ENCODE measurements at places on chromosomes 6 and 20.

DNA sequence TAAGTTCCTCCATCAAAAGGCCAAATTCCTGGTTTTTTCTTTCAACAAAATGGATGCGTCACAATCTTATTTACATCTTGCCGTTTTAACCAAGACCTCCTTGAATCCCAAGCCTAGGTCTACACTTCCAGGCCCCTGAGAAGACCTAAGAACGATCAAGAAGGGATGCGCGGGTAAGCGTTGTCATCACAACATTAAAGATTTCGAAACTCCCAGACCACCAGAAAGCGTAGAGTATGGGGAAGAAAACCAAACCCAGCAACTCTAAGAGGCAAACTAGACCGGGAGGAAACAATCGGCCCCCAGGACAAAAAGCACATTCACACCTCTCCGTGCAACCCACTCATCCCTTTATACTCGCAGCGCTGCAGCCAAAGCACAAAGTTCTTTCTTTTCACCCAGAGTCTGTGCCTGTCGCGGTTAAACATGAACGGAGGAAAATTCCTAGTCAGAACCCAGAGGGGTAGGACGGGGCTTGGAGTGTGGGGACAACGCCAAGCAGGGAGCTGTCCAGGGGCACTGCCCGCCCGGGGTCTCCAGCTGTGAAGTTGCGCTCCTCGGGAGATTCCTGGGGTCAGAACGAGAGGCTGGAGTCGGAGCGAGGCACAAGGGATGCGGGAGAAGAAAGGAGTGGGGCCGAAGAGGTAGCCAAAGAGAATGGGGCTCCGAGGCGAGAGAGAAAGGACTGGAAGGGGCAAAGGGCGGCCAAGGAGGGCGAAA lies 725 bp downstream of the OSER1 start:
- no peak for DNase-seq

GRCh38 chr6:166344240-166344639 lies 1.9 kb upstream of the SFT2D1 start:
- DNase-seq = no peak

GRCh38 chr6:80454197-80454596 lies 347.7 kb downstream of the BCKDHB start:
- no peak for DNase-seq

DNA sequence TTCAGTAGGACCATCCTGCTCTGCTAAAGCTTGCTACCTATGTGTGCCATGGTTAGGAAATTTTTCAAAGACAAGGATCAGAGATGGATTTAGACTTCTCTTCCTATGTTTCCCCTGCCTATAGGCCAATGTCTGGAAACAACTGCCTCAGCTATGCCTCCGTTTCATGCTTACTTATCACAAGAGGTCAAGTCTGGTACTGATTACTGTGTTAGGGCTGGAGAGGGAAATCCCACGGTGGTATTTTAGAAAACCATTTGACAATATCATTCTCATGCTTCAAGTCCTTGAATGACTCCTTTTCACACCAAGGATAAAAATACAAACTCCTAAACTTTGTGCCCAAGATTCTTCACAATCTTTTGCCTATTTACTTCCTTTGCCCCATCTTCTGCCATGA lies 484.3 kb downstream of the DHX35 start:
- no peak for DNase-seq

GRCh38 chr6:108557494-108558371 lies 3.0 kb upstream of the FOXO3 start:
- DNase-seq = no peak

DNA sequence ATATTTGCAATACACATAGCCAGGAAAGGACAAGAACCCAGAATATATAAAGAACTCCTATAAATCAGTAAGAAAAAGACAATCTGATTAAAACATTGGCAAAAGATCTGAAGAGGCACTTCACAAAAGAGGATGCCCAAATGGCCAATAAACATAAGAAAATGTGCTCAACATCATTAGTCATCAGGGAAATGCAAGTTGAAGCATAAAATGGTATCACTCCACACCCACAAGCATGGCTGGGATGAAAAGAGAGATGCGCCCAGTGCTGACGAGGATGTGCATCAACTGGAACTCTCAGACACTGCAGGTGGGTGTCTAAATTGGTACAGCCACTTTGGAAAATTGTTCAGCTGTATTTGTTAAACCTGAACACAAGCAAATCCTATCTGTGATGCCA lies 42.4 kb upstream of the MLN start:
- no peak for DNase-seq

DNA sequence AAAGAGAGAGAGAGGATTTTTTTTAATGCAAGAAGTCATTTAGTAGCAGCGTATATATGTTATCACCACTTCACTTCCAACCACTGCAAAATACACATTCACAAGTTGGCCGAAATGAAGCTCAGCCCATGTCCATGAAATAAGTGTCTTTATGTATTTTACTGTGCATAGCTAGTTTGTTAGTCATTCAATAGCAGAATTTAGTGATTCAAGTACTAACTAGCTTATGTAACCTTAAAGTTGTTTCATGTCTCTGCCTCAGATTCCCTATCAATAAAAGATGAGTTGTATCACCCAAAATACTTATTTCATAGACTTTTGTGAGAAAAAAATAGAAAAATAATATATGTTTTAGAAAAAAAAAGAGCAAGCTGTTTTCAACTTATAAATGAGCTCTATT lies 153.7 kb upstream of the PRDM1 start:
- no peak for DNase-seq

DNA sequence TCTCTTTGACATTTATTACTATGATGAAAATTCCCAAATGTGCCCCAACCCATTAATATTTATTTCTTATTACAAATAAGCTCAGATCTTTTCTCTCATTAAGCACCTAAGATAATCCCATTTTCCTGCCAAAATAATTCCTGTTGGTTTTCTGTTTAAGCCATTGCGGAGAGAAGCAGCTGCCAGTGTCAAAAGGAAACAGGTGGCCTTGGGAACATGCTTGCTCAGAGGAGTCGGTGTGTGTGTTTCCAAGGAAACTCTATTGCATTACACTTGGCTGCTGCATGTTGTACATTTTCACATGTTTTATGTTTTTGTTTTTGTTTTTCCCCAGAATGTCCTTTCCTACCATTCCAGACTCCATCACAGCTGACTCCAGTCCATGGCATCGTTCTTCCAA lies 56.4 kb downstream of the CD24 start:
- no peak for DNase-seq

DNA sequence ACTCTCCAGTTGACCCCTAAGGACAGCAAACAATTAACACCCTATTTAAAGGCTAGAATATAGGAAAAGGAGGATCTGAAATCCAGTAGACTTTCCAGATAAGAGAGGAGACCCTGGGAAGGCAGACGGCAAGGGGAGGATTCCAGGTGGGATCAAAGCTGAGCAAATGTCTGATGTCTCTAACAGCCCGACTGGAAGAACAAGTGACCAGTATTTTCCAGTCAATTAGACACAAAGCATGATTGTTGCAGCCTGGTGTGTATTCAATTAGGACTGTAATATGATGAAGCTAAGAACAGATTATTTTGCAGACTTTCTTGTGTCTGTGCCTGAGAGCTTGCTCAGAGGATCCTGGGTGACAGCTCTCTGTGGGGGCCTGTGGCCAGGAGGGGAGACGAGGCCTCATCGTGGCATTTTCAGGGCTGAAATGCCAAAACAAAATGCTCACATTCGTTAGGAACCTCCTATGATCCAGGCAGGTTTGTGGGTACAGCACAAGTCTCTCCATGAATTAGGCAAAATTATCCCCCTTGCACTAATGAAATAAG lies 471.8 kb upstream of the AGPAT4 start:
- DNase-seq = no peak

- DNase-seq = no peak
Measured at GRCh38 chr6:140979642-140980091, 1153.1 kb upstream of the GJE1 start.

- no peak for DNase-seq
Measured at GRCh38 chr20:12047838-12048432, 130.2 kb downstream of the BTBD3 start.

- no peak for DNase-seq
Measured at GRCh38 chr6:2102966-2103365, 142.4 kb downstream of the GMDS start.

GRCh38 chr6:53349209-53349693 lies 501 bp upstream of the ELOVL5 start:
- no peak for DNase-seq

GRCh38 chr6:64874776-64875175 lies 832.2 kb downstream of the EYS start:
- no peak for DNase-seq

DNA sequence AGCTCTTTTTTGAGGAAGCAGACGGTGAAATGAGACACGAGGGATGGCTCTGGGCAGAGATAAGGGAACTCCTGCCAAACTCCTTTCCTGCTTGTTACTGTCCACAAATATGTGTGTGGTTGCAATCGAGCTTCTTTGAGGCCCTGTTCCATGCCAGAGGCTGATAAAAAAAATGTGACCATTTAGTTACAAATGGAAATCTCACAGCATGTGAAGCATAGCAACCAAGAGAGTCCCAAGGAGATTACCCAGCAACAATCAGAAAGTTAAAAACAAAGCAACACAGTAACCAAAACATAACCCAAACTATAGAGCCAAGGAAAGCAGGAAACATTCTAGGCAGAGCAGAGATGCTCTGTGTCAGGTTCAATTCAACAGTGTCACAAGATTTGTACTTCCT lies 35.4 kb upstream of the HMGN3 start:
- no peak for DNase-seq

DNA sequence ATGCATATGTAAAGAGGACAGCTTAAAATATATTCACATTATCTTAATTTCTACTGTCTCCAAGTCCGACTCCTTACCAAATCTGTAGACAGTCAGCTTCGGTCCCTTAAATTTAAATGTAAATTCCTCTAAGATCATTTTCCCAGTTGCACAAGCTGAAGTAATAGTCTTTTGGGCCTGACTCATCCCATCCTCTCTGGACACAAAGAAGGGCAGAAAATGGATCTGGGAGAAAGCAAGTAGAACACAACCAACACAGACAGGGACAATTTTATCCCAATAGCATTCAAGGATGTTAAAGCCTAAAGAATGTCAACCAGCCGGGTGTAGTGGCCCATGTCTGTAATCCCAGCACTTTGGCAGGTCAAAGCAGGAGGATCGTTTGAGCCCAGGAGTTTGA lies 228.3 kb downstream of the ARHGAP18 start:
- no peak for DNase-seq

- DNase-seq = peak; percentile 69
Measured at GRCh38 chr6:89984926-89985750, 90.9 kb downstream of the GJA10 start.

GRCh38 chr20:54407459-54407858 lies 67.9 kb upstream of the DOK5 start:
- no peak for DNase-seq

- DNase-seq = no peak
Measured at GRCh38 chr6:27250277-27251111, 3.0 kb downstream of the PRSS16 start.

DNA sequence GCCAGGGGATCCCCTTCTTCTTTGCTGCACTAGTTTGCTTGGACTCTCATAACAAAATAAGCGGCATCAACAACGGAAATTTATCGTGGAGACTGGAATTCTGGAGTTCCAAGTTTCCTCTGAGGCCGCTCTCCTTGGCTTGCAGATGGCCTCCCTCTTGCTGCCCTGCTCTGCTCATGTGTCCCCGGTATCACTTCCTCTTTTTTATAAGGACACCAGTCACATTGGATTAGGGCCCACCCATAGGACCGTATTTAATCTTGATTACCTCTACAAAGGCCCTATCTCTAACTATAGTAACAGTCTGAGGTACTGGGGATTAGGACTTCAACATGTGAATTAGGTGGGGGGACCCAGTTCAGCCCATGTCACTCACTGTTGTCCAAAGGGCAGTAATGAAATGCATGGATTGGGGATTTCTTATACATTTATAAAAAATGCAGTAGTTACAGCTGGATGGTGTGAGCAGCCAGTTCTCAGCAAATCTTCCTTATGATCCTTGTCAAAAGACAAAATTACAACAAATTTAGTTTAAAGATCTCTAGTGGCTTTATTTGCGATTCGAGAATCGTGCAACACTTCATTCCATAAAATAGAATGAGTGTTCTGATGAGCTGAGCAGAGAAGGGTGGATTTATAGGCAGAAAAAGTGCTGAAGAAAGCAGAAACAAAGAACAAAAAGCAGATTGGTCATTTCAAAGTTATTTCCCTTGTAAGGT lies 59.3 kb upstream of the AKAP12 start:
- no peak for DNase-seq

DNA sequence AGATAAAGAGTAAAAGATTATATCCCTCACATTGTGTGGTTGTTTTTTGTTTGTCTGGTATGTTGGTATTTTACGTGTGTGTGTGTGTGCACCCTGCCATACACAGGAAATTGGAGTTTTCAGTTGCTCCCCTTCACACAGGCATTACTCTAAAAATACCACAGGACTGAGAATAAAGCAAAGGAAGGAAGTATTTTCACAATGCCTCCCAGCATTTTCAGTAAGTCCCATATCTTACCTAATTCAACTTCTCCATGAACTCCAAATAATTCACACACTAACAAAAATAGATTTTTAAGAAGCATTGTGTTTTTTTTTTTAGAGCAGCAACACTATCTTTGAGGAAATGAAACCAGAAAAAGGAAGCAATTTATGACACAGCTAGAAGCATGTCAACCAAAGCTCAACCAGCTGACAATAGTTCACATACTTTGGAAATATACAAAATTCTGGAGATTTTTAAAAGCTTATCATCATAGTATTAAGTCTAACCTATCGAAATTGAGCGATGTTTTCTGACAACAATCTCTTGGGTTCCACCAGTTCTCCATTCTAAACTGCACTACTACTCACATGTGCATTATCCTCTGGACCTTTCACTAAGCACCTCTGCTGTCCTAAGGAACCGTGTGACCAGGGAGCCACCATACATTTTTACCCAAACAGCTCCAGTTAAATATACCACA lies 2.1 kb downstream of the UBE2J1 start:
- no peak for DNase-seq

GRCh38 chr20:16821211-16822089 lies 73.3 kb downstream of the OTOR start:
- DNase-seq = no peak

DNA sequence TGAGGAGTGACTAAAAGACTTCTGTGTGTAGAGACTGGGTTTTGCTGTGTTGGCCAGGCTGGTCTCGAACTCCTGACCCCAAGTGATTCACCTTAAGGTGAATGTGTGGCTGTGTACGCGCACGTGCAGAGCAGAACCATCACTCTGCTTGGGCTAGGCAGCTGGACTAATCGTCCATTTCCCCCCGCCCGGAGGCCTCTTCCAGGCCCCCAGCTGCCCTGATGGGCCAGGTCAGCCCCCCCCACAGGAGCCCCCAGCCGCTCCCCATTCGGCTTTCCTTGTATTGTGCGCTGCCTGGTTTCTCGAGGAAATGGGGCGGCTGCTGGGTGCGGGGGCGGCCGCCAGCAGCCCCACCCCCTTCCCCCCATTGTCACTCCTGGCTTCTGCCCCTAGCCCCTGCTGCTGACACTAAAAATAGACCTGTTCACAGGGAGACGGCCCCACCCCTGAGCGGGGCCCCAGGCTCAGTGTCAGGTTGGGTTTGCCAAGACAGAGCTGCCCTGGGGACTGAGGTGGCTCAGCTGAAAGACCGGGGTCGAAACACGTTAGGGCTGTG lies 24.6 kb upstream of the CSNK2A1 start:
- no peak for DNase-seq

GRCh38 chr6:129253242-129253641 lies 370.3 kb downstream of the LAMA2 start:
- DNase-seq = no peak

GRCh38 chr6:144127097-144127496 lies 23.2 kb upstream of the STX11 start:
- no peak for DNase-seq

- DNase-seq = no peak
Measured at GRCh38 chr6:3751077-3751729, at the start of gene PXDC1. PXDC1 (minus strand) TSS chr6:3751713; CDS start chr6:3751531, 182 bp downstream.

GRCh38 chr6:69985180-69985579 lies 118.8 kb downstream of the COL19A1 start:
- no peak for DNase-seq

Measured in sciatic nerve (tissue), 2 donors.